Natural killer cell (primary cell): ENCODE measurements at places on chromosomes 11 and 22. TPM values are rescaled to one million over a fixed set of nuclear protein-coding genes. Genes with fewer than 3 reads are reported as not detected.

Gene BAIAP2L2
- total RNA-seq: 1.2 TPM

Gene OR52A1
- not detected for total RNA-seq

Gene OR51B5
- total RNA-seq: not detected

Gene C11orf16
- total RNA-seq: not detected

Gene VWCE
- 0.61 TPM for total RNA-seq

Gene KCNQ1
- total RNA-seq: 3.3 TPM

Gene MRGPRE
- total RNA-seq: not detected

Gene MAJIN
- not detected for total RNA-seq

Gene PDE2A
- 9.0 TPM for total RNA-seq

Gene BCO2
- total RNA-seq: 5.8 TPM

Gene TBX1
- 4.6 TPM for total RNA-seq

Gene PACSIN3
- 1.3 TPM for total RNA-seq

Gene AGBL2
- total RNA-seq: 6.1 TPM

Gene NCAM1
- total RNA-seq: 208 TPM

Gene SLC5A4
- total RNA-seq: not detected

Gene INS
- not detected for total RNA-seq

Gene F2
- not detected for total RNA-seq

Gene MISFA
- total RNA-seq: 2.2 TPM

Gene RTN4RL2
- 0.38 TPM for total RNA-seq

Gene SOX6
- not detected for total RNA-seq

Gene CEP164
- 45.6 TPM for total RNA-seq

Gene AQP11
- total RNA-seq: 0.50 TPM
